Testis (tissue), 5 donors: ENCODE measurements at places on chromosomes 1 and 21. TPM values are rescaled to one million over a fixed set of nuclear protein-coding genes. Genes with fewer than 3 reads are reported as not detected.

DNA sequence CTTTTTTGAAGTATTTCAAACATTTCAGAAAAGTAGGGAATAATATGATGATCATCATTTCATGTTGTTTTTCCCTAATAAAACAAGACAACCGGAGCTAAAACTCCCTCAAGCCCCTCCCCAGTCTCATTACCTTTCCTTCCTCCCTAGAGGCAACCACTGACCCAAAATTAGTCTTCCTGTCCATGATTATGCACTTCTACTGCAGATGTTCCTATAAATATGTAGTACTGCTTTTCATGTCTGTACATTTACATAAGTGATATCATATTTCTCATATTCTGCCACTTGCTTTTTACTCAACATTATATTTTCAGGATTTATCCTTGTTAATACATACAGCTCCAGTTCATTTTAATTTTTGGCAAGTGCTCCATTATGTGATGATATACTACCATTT lies 58.7 kb upstream of the GOLT1A start:
- peaks cover 12% of the 10 kb centered on the region for H3K4me1 ChIP-seq
- no peaks in the 10 kb centered on the region for H3K36me3 ChIP-seq
- no peak overlapping the region for H3K4me3 ChIP-seq
- no peak for DNase-seq
- H3K27ac ChIP-seq: no peak overlapping the region

- no peak for DNase-seq
- peaks cover 7% of the 10 kb centered on the region for H3K4me1 ChIP-seq
- no peak overlapping the region for H3K4me3 ChIP-seq
- no peaks in the 10 kb centered on the region for H3K36me3 ChIP-seq
Observed at GRCh38 chr1:151499930-151500329, 11.3 kb upstream of the CGN start.

- no peak overlapping the region for H3K4me3 ChIP-seq
- H3K27me3 ChIP-seq: no peaks in the 10 kb centered on the region
- H3K4me1 ChIP-seq: no peaks in the 10 kb centered on the region
- H3K36me3 ChIP-seq: no peaks in the 10 kb centered on the region
Observed at GRCh38 chr21:25960402-25960801, 210.2 kb downstream of the APP start.

DNA sequence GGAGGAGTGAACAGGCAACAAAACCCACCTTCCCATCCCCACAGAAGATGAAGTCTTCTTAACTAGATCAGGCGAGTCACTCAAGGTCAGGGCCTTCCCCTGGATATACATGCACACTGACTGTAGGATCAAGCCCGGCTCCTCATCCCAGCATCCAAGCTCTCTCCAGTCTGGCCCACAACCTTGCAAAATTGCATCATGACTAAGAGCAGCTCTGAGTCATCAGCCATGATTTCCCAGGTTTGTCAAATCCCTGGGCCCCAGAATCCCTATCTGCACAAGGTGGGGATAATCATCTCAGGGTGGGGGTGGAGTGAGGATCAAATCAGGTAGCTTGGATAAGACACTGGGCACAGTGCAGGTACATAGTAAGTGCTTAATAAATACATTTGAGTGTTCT lies 199.3 kb upstream of the GRIK3 start:
- H3K4me3 ChIP-seq: no peak overlapping the region
- H3K27me3 ChIP-seq: no peaks in the 10 kb centered on the region
- H3K4me1 ChIP-seq: no peaks in the 10 kb centered on the region
- no peak overlapping the region for H3K27ac ChIP-seq
- no peaks in the 10 kb centered on the region for H3K36me3 ChIP-seq

Gene UBE2U
- total RNA-seq: 16.9 TPM

- no peak overlapping the region for H3K27ac ChIP-seq
- H3K4me1 ChIP-seq: peaks cover 11% of the 10 kb centered on the region
- no peaks in the 10 kb centered on the region for H3K27me3 ChIP-seq
- DNase-seq: no peak
- H3K36me3 ChIP-seq: no peaks in the 10 kb centered on the region
- H3K4me3 ChIP-seq: no peak overlapping the region
Observed at GRCh38 chr1:28519946-28520725, 14.3 kb downstream of the RCC1 start.

GRCh38 chr21:34553151-34553952 lies 41.3 kb upstream of the KCNE1 start:
- H3K4me1 ChIP-seq: no peaks in the 10 kb centered on the region
- no peaks in the 10 kb centered on the region for H3K36me3 ChIP-seq
- no peaks in the 10 kb centered on the region for H3K27me3 ChIP-seq
- H3K27ac ChIP-seq: no peak overlapping the region
- no peak for DNase-seq
- no peak overlapping the region for H3K4me3 ChIP-seq

DNA sequence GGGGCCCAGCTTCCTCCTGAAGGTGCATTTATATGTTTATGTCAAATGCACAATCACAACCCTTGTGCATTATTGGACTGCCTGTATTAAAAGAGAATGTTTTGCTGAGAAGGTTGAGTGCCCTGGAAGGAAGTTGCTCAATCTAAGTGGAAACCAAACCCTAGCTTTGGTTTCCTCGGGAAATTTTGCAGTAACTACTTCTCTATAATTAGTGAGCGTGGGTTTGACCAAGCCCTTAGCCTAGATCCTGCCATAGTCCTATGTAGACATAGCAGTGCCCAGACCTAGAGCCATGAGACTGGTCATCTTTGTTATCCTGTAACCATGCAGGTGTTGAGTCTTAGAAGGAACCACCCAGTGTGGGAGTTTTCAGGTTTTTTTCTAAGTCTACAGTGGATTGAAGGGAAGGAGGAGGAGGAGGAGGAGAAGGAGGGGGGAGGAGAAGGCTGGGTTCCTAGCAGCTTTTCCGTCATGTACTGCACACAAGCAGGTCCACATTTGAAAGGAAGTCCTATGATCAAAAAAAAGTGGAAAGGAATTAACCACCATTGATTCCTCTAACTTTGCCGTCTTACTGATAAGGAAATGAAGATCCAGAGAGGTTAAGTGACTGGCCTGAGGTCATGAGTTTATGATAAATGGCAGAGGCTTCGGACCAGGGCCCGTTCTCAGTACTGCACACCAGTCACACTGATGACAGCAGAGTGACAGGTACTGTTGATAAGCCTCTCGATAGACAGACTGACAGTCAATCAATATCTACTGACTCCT lies 72.2 kb upstream of the LYST start:
- no peaks in the 10 kb centered on the region for H3K27me3 ChIP-seq
- H3K4me3 ChIP-seq: no peak overlapping the region
- no peaks in the 10 kb centered on the region for H3K36me3 ChIP-seq
- no peak overlapping the region for H3K27ac ChIP-seq

Gene AIM2
- 1.3 TPM for total RNA-seq

Gene MTR
- 54.0 TPM for total RNA-seq

DNA sequence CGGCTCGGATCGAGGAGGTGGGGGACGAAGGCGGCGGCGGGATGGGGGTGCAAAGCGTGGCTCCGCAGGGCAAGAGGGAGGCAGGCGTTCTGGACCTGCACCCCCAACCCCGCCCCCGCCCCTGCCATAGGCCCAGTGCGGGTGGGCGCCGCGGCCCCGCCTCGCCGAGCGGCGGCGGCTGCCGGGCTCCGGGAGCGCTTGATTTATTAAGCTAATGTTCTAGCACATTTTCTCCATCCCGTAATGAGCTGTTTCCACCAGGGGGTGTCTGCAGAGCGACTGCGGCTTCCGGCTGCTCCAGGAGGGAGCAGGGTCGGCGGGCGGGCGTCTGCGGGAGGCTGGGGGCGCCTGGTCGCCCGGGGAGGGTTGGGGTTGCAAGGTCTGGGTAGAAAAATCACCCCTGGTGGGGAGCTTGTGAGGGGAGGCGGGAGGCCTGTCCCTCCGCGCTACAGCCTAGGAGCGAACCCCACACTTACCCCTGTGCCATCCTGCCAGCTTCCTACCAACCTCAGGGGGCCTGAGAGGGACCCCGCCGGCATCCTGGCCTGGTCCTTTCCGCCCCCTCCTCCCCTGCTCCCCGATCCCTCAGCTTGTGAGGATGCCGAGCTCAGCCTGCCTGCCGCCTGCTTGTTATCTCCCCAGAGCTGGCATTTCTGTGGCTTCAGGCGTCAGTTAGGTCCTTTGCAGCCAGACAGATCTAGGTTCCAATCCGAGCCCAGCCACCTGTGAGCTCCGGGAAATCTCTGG lies 48.5 kb upstream of the ACOT11 start:
- no peaks in the 10 kb centered on the region for H3K4me1 ChIP-seq
- DNase-seq: peak; percentile 44
- no peak overlapping the region for H3K27ac ChIP-seq

Gene GFI1
- total RNA-seq: 3.1 TPM

Gene KRTAP13-2
- total RNA-seq: not detected

Gene KIF21B
- 23.3 TPM for total RNA-seq

GRCh38 chr1:167899253-167899681 lies 14.7 kb downstream of the ADCY10 start:
- no peak for DNase-seq
- no peaks in the 10 kb centered on the region for H3K4me1 ChIP-seq
- no peak overlapping the region for H3K27ac ChIP-seq
- H3K27me3 ChIP-seq: no peaks in the 10 kb centered on the region

GRCh38 chr1:10031461-10031860 lies 1.3 kb upstream of the UBE4B start:
- no peak for DNase-seq
- H3K4me1 ChIP-seq: peaks cover 20% of the 10 kb centered on the region
- peak overlapping the region; percentile 95 for H3K4me3 ChIP-seq
- H3K27me3 ChIP-seq: no peaks in the 10 kb centered on the region
- H3K36me3 ChIP-seq: no peaks in the 10 kb centered on the region
- H3K27ac ChIP-seq: no peak overlapping the region

GRCh38 chr21:16532840-16533239 lies 803.1 kb downstream of the USP25 start:
- no peak for DNase-seq
- peaks cover 16% of the 10 kb centered on the region for H3K4me1 ChIP-seq
- no peaks in the 10 kb centered on the region for H3K36me3 ChIP-seq
- no peak overlapping the region for H3K4me3 ChIP-seq
- H3K27ac ChIP-seq: peak overlapping the region; percentile 57

Gene COPA
- total RNA-seq: 114 TPM

Gene PIGR
- not detected for total RNA-seq

- no peaks in the 10 kb centered on the region for H3K36me3 ChIP-seq
- no peak overlapping the region for H3K4me3 ChIP-seq
- H3K27me3 ChIP-seq: no peaks in the 10 kb centered on the region
- no peak overlapping the region for H3K27ac ChIP-seq
Observed at GRCh38 chr1:29777522-29777921, 541.2 kb downstream of the PTPRU start.

Gene SPATA1
- total RNA-seq: 17.6 TPM

- DNase-seq: no peak
- H3K36me3 ChIP-seq: no peaks in the 10 kb centered on the region
- H3K4me1 ChIP-seq: peaks cover 3% of the 10 kb centered on the region
- no peak overlapping the region for H3K4me3 ChIP-seq
Observed at GRCh38 chr1:59229138-59229537, 67.8 kb upstream of the FGGY start.

Gene XKR8
- total RNA-seq: 11.7 TPM
